Suprapubic skin (tissue), 4 donors: ENCODE measurements at places on chromosomes 7 and 10. TPM values are rescaled to one million over a fixed set of nuclear protein-coding genes. Genes with fewer than 3 reads are reported as not detected.

DNA sequence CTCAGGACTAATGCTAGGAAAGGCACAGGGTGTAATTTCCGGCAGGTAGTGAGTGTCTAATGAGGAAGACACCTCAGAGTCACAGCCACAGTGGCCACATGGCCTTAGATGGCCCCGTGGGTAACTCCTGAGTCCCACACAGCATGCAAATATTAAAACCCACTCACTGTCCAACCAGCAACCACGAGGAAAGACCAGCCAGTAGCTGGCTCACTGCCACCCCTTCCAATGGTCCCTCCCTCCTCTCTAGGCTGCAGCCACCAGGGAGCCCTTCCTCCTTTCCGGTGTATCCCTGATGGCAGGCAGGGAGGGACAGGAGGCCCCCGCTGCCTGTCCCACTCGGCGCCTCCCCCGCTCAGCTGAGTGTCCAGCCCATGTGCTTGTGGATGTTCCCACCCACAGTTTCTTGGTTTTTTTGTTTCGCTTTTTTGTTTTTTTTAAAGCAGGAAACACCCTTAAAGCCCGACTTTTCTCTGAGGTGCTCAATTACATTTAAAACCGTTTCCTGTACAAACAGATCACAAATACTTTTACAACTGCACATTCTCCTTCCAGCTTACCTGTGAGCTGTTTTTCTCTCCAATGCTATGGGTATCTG, 9.2 kb downstream of the BNIP3 start:
- H3K27me3 ChIP-seq: no peaks in the 10 kb centered on the region
- no peak overlapping the region for H3K4me3 ChIP-seq
- no peak overlapping the region for H3K27ac ChIP-seq
- DNase-seq: no peak
- H3K36me3 ChIP-seq: peaks cover 44% of the 10 kb centered on the region
- peaks cover 5% of the 10 kb centered on the region for H3K4me1 ChIP-seq

GRCh38 chr10:77420947-77421523, 216.6 kb downstream of the KCNMA1 start:
- no peak overlapping the region for H3K27ac ChIP-seq
- H3K4me3 ChIP-seq: no peak overlapping the region
- DNase-seq: no peak
- H3K4me1 ChIP-seq: peaks cover 6% of the 10 kb centered on the region
- H3K36me3 ChIP-seq: no peaks in the 10 kb centered on the region

DNA sequence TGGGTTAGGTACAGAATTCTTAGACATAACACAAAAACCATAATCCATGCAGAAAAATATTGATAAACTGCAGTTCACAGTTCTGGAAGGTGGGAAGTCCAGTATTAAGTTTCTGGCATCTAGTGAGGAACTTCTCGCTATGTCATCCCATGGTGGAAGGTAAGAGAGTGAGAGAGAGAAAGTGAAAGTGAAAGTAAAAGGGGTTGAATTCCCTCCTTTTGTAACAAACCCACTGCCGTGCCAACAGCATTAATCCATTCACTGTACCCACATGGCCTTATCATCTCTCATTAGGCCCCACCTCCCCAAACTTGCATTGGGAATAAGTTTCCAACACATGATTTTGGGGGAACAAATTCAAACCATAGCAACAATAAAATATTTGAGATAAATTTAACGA, 17.1 kb downstream of the ZNF485 start:
- H3K4me3 ChIP-seq: no peak overlapping the region
- no peaks in the 10 kb centered on the region for H3K36me3 ChIP-seq
- DNase-seq: no peak
- H3K27ac ChIP-seq: no peak overlapping the region
- no peaks in the 10 kb centered on the region for H3K4me1 ChIP-seq

GRCh38 chr10:15113766-15114165, 16.6 kb downstream of the RPP38 start:
- peaks cover 53% of the 10 kb centered on the region for H3K36me3 ChIP-seq
- no peaks in the 10 kb centered on the region for H3K4me1 ChIP-seq
- no peak overlapping the region for H3K4me3 ChIP-seq
- H3K27me3 ChIP-seq: no peaks in the 10 kb centered on the region
- H3K27ac ChIP-seq: no peak overlapping the region

CBLL1 gene
- 63.0 TPM for total RNA-seq

SLC13A1 gene
- total RNA-seq: not detected
